ENCODE measurements at places on chromosomes 5 and 9.

DNA sequence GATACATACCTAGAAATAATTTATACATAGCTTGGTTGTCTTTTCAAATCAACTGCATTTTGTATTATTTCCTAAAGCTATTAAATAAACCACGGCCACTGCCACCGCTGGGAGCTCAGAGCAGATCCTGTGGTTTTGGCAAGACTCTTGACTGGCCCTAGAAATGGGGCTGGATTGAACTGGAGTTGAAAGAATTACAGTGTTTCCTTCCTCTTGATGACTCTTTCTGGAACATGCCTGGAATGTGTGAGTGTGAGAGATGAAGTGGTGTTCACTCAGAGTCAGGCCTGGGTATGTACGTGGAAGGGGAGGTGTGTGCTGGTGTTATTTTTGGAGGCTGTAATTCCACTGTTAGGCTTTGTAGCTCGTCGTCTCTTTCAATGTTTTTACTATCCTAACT is 45.9 kb downstream of the TEK start:
- DNase-seq = no peak

DNA sequence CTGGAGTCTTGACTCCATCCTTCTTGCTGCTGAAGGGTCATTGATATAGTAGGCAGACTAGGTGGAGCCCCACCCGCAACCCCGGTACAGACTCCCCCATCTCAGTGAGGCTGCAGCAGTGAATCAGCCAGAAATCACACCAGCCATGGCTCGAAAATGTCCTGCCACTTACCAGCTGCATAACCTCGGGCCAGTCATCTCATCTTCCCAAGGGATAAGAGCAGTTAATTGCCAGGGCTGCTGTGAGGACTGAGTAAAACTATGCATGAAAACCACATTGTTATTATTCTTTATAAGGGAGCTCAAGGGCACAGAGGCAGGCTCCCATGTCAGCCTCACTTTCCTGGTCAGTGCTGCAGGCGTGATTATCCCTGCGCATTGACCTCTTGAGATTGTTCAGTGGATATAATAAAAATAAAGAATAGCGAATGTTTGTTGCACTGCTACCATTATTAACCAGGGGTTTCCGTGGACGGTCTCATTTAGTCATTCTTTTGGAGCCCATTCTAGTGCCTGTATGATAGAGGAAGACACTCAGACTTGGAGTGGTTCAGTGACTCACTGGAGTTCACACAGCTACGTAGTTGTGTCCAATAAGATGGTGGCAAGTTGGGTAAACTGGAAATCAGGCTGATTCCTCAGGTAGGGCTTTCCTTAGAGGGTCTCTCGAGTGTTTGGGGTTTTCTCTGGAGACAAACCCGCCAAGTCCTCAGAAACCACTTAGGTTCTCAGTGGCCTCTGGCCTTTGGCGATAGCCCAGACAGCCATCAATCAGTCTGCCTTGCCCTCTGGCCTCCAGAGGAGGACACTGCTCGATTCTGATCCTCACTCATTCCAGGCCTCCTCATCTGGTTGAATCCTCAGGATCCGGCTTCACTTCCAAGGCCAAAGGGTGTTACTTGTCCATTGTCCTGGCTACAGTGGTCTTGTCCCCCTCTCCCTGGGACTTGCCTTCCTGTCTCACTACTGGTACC is 39.9 kb downstream of the COL15A1 start:
- DNase-seq = no peak

DNA sequence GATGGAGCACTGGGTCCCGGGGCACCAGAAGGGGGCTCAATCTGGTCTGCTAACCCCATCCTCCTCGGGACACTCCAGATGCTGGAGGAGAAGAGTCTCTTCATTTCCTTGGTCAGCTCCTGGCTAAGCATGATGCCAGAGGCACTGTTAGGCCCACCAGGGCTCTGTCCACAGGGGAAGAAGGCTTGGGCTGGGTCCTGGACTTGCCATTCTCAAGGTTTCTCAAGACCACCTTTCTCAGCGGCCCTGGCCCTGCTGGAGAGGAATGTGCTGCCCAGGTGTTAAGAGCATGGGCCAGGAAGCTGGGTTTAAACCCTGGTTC is 7.9 kb downstream of the SH2D3C start:
- no peak for DNase-seq

- DNase-seq = no peak
Observed at GRCh38 chr5:56449071-56449640, 216.0 kb upstream of the ANKRD55 start.

DNA sequence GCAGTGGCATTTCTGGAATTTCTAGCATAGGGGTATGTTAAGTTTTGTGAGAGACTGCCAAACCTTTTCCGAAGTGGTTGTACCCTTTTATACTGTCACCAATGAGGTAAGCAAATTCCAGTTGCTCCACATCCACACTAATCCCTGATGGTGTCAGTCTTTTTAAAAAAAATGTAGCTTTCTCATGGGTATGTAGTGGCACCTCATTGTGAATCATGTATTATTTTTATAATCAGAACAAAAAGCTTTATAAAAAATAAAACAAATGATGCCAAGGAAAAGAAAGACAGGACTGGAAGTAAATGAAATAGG is 93.4 kb upstream of the CLINT1 start:
- no peak for DNase-seq

- no peak for DNase-seq
Observed at GRCh38 chr5:115243412-115243811, 19.3 kb downstream of the PGGT1B start.

GRCh38 chr5:151477101-151477500 is 29.7 kb downstream of the SLC36A1 start:
- DNase-seq = no peak

DNA sequence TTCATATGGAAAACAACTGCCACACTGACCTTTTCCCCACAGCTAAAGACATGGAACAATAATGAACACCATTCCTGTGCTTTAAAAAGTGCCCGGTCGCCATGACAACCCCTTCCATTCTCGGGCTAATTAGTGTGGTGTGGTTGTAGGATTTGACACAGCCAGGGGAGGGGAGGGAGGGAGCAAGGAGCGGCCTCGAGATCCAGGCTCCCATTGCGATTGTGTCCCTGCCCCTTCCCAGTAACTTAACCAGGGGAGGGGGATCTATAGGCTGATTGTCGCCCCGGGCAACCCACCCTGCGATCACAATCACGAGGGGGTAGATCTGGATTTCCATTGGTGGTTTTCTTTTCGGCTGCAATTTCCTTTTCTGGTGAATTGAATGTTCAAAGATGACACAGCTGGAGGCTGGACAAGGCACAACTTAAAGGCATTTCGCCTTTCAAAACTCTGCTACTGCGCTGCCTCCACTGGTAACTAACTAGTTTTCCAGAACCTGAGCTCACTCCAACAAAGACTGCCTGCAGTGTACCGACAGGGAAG is 96.7 kb upstream of the RETREG1 start:
- peak; percentile 80 for DNase-seq

GRCh38 chr9:79731171-79731890 is 159.6 kb downstream of the TLE4 start:
- DNase-seq = no peak
